Activated CD8-positive, alpha-beta memory T cell treated with anti-CD3 and anti-CD28 coated beads for 24 hours (primary cell): ENCODE measurements at places on chromosomes 6 and 20.

- DNase-seq = no peak
Observed at GRCh38 chr6:81553216-81553615, 199.3 kb downstream of the TENT5A start.

GRCh38 chr6:162596676-162597075, 130.9 kb downstream of the PRKN start:
- no peak for DNase-seq

DNA sequence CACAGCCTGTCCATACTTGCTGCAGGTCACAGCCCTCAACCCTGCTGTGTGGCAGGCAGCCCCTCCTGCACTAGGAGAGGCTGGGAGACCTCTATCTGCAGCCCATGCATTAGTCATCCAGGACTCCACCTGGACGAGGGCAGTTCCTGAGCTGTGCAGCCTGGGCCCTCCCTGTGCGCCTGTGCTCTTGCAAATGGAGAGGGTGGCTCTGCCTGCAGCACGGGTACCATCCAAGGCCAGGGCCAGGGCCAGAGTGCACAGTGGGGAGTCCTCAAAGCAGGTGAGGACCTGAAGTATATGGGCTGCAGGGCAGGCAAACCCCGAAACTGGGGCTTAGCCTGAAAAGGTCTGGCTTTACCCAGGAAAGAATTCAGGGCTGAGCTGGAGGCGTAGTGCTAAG, 89.8 kb upstream of the PHACTR3 start:
- DNase-seq = no peak

DNA sequence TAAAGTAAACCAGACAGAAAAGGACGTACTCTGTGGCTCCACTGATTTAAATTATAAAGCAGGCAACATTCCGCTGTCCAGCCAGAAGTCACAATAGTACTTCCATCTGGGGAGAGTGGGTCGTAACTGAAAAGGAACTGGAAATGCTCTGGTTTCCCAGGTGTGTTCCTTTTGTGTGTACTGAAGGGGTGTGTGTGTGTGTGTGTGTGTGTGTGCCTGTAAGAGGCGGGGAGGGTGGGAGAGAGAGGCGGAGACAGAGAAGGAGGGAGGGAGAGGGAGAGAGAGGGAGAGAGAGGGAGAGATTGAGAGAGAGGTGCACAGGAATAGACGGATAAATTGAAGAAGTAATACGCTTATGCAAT, 178.4 kb upstream of the ZNF184 start:
- no peak for DNase-seq

- DNase-seq = no peak
Observed at GRCh38 chr20:4502756-4503155, 219.0 kb upstream of the PRND start.

DNA sequence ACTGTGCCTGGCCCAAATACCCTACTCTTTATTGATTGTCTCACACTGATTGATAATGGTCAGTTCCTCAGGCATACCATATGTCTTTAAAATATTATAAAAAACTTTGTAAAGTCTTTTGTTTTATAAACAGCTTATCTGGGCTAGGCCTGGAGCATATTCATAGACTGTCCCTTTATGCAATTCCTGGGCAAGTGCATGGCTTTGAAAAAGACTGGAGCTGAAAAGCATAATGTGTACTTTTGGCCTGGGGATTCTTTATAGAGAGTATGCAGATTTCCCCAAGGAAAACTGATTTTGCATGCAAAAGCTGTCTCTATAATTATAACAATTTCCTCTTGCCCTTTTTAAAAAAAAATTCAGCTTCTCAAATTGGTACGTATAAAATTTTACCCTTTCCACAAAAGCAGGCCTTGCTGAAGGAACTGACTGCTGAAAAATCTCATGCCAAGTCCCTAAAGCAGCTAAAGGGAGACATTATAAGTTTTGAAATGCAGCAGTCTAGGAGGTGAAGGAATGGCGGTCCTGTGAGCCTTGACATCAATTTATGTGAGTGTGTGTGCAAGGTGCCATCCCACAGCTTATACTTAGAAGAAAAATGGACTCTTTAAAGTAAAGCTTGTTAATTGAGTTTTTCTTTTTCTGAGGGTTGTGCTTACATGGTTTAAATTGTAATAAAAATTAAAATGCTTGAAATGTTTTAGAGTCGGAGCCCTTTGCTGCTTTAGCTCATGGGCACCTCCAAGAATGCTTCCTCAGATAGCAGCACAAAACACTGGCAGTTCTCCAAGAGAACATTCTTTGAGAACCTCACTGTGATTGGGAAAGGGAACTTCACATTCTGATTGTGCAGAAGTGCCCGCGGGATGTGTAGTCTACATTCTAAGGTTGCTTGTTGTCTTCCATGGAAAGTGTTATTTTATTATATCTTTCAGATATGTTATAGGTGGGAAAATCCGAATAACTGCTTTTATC, 43.9 kb downstream of the PLCB4 start:
- DNase-seq = no peak

DNA sequence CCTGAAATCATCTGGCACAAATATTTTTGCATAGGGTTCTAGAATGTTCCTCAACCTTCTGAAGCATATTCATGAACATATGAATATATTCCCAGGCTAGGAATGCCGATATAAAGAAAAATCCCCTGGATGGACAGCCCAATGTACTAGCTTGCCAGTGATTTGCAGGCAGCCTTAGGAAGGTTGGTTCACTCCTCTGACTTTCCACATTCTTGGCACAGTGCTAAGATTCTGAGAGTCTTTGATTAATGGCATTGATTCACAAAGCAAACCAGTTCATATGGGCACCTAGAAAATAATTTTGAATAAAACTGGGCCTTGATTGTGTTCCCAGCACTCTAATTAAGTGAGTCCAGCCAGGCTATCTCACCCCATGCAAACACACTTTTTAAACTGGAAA, 56.9 kb upstream of the ENPP4 start:
- DNase-seq = no peak

GRCh38 chr20:18267815-18268214, 20.5 kb upstream of the ZNF133 start:
- no peak for DNase-seq

DNA sequence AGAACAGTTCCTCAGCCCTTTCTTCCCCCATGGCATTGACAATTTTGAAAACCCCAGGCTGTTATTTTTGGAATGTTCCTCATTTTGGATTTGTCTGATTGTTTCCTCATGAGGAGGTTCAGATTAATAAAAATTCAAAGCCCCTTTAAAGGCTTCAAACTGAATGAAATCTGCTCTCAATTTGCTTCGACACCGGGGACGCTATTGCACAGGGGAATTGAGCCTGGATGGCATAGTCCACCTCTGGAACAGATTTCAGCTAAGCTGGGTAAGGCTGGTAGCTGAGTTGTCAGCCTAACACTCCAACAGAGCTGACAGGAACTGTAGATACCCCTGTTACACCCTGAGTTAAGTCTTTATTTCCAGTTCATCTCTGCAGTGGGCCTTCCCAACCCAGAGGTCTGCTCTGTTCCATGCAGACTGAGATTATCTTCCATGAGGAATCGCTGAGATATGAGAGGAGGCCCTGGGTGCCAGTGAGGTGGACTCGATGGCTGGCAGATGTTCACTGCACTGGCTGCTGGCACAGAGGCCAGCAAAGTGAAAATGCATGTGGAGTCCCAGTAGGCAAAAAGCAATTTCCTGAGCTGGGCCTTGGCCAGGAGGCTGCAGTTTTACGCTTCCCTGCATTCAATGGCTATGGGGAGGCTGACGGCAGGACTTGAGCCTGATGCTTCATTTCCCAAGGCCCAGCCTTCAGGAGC, 73.3 kb upstream of the PAX1 start:
- no peak for DNase-seq

GRCh38 chr6:20850686-20851416, 316.6 kb downstream of the CDKAL1 start:
- no peak for DNase-seq

GRCh38 chr20:59804871-59805665, 128.4 kb downstream of the SYCP2 start:
- no peak for DNase-seq

GRCh38 chr6:3414327-3415081, 42.3 kb downstream of the SLC22A23 start:
- no peak for DNase-seq

DNA sequence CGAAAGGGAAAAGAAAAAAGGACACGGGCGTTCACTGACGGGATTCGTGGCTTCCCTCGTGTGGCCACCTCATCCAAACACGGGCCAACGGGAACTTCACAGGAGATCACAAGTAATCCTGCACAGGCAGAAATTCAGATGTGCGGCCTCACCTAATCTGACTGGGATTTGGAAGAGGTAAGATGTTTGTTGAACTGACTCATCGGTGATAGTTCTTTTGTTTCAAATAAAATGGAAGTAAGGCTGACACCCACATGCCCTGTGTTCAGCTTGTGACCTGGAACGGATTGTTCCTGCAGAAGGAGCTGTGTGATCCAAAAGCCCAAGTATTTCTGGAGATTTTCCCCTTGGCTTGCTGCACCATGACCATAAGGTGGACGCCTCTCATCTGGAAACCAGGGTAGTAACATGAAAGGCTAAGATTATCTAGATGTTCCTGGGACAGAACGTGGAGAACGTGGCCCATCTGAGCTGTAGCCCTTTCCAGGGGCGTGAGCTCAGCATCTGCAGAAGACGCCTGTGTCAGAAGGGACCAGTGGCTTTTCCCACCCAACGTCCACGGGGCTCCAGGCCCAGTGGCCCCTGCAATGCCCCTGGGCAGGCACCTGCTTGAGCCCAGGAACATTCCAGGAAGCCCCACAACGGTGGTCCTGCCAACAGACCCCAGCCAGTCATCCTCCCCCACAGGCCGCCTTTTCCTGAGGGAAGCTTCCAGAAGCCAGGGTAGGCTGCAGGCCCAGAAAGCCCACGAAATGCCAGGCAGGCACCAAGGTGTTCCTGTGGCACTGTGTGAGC, 39.7 kb downstream of the DLL1 start:
- no peak for DNase-seq

GRCh38 chr6:18675881-18676280, 288.7 kb downstream of the RNF144B start:
- DNase-seq = no peak

GRCh38 chr20:34927736-34928135, 27.9 kb downstream of the GSS start:
- no peak for DNase-seq

DNA sequence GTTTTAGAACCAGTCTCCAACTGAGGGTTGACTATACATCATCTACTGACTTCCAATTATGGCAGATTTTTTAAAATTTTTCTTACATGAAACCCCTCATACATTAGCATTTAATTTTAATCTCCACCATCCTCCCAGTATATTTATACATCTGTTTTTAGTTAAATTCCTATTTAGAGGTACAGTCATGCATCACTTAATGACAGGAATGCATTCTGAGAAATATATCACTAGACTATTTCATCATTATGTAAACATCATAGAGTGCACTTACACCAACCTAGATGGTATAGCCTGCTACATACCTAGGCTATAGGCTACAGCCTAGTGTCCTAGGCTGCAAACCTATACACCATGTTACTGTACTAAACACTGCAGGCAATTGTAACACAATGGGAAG, 316.7 kb upstream of the MARCKS start:
- no peak for DNase-seq

- no peak for DNase-seq
Observed at GRCh38 chr20:1920252-1920651, 25.0 kb downstream of the SIRPA start.

GRCh38 chr6:145213614-145214013, 521.7 kb downstream of the EPM2A start:
- no peak for DNase-seq

DNA sequence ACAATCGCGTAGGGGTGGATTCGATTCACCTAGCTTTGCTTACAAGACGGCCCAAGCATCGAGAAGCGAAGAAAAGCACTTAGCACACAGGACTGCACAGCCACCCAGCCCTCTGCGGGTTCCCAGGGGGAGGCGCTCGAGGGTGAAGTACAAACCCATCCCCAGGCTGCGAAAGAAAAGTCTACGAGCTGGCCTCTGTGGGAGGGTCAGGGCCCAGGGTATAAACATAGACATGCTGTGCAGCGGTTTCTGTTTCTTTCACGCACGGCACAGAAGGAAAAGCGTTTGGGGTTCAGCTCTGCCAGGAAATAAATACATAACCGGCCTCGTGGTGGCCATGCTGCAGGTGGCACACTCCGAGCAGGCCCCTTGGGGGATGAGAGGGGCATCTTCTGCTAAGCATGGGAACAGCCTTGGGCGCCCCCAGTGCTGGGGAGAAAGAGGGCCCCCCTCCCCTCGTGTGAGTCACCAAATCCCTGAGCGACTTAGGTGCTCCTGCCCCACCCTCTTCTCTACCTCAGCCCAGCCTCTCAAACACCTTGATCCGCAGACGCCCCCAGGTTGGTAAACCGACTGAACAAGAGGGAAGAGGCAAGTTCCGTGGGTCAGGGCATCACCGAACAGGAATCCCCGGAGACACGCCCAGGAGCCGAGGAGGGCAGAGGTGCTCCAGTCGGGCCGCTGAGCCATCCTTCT, 91.6 kb upstream of the RIPOR2 start:
- peak; percentile 85 for DNase-seq

- DNase-seq = no peak
Observed at GRCh38 chr6:14652536-14652935, 535.0 kb downstream of the CD83 start.

DNA sequence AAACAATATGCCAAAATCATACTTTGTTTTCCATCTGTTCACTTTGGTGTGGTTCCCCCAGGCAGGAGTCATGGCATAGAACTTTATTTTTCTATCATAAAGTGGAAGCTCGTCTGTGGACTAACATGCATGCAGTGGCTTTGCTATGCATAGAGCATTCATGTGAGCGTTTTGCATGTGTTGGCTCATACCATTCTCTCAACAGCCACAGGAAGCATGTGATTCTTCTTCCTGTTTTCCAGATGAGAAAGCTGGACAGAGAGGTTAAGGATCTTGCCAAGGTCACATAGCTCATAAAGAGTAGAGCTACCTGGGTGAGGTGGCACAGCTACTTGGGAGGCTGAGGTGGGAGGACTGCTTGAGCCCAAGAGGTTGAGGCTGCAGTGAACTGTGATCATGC, 123.4 kb upstream of the HDGFL1 start:
- DNase-seq = no peak

GRCh38 chr6:32131439-32131948, 1.4 kb upstream of the FKBPL start:
- no peak for DNase-seq

DNA sequence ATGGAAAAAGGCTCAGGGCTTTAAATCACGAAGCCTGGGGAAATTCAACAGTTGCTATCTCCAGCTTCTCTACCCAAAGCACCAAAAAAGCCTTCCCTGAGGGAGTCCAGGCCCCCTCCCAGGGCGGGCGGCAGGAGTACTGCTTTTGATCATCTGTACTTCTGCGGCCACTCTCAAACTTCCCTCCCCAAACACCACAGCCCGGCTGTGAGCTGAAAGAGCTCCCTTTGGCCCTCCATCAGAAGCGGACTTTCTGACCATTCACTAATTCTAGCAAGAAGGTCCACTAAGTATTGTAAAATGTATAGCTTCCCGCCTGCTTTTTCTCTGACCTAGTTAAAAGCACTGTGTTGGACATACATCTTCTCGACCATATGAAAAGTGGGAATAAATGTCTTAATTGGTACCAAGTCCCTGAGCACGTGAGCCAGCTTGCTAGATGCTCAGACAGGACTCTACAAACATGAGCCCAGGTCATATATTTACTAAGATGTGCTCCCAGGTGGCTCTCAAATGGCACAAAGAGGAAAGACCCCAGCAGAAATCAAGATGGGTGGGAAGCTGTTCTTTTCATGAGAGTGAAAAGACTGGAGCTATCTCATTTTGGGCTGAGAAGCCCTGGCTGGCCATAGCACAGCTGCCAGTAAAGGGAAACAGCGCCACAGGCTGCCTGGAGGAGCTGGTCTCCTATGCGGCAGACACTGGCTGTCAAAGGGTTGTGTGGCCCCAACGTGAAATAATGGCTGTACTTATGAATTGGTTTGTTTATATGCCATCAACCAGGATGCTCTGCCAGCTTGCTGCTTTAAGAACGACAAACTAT, 58.6 kb downstream of the GFOD1 start:
- DNase-seq = no peak

- no peak for DNase-seq
Observed at GRCh38 chr6:11096109-11096508, 2.5 kb downstream of the SMIM13 start.
